BJ (cell line): ENCODE measurements at places on chromosomes 3 and 15. TPM values are rescaled to one million over a fixed set of nuclear protein-coding genes. Genes with fewer than 3 reads are reported as not detected.

DNA sequence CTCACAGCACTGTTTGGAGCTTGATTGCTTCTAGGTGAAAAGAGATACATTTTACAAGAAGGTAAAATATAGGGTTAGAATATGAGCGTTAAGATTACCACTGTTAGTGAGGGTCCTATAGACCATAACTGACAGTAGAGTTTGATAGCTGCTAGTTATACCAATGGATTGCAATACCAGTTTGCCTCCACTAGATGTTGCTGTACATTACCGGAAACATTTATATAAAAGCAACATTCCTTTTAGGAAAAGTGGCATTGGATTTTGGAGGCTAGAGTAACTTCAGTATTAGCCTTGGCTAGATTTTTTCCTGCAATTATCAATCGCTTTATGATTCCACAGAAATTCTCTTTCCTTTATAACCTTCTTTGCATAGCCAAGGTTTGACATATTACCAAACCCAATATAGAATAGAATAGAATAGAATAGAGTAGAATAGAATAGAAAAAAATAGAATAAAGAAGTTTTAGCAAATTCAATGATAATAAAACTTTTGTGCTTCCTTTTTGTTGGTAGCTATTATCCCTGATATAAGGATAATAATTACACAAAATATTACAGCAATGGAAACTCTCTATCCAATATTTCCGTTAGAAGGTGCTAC is 1093.6 kb upstream of the ALCAM start:
- DNase-seq = no peak

DNA sequence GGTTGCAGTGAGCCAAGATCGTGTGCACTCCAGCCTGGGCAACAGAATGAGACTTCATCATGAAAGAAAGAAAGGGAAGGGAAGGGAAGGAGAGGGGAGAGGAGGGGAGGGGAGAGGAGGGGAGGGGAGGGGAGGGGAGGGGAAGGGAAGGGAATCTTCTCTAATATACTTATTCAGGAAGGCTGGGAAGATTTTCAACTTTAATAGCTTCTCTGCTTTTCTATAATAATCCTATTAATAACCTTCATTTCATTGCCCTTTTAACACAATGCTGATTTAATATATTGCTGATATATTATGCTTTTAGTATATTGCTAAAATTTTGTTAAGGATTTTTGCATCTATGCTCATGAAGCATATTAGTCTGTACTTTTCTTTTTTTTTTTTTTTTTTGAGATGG is 23.4 kb upstream of the RNF7 start:
- DNase-seq = no peak

- DNase-seq = no peak
Observed at GRCh38 chr3:36060950-36061349, 319.4 kb upstream of the STAC start.

- no peak for DNase-seq
Observed at GRCh38 chr3:186526256-186526606, 17.9 kb downstream of the CRYGS start.

DNA sequence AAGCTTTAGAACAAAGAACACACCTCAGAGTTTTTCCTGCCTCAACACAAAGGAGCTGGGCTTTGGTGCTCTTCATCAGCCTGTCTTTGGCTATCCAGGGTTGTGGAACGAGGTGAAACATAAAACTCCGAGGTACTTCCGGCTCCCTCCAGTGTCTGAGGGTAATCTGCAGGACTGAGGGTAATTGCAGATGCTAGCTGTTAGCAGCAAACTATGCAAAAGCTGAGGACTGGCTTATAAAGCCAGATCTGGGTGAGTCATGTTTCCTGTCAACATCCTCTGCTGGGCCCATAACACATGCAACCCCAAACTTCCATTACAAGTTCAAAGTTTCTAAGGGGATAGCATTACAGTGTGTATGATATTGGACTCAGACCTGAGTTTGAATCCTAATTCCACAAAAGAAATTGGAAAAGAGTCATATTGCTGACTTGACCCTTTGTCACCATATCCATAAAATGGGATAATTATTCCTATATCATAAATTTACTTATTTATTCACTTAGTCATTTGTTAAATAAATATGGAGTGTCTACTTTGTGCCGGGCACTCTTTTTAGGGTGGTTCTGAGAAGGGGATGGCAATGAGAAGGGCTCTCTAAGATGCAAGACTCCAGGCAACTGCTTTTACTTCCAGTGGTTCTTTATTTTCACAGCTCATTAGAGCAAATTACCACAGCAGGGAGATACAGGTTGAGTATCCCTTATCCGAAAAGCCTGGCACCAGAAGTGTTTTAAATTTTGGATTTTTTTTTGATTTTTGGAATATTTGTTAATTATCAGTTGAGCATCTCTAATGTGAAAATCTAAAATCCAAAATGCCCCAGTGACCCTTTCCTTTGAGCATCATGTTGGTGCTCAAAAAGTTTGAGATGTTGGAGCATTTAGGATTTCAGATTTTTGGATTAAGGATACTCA is 9.5 kb upstream of the TRIM69 start:
- DNase-seq = peak; percentile 73

The ZNF609 gene
- 12.1 and 12.5 TPM in 2 replicates for polyA plus RNA-seq
